ENCODE measurements at places on chromosomes 5 and 9.

GRCh38 chr9:76912636-76913275 lies 6.8 kb upstream of the PRUNE2 start:
- DNase-seq: no peak

DNA sequence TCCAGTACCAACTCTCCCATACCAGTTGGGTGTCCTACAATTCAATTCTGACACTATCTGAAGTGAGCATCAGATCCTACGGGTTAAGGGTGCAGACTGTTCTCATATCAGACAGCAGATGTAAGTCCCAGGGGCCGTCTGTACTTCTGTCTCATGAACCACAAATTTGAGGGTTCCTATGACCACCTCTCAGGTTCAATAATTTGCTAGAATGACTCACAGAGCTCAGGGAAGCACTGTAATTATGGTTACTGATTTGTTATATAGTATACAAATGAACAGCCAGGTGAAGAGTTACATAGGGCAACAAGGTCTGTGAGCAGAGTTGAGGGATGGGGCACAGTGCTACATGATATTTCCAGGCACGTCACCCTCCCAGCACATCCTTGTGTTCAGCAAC lies 499.1 kb downstream of the DMAC1 start:
- no peak for DNase-seq

DNA sequence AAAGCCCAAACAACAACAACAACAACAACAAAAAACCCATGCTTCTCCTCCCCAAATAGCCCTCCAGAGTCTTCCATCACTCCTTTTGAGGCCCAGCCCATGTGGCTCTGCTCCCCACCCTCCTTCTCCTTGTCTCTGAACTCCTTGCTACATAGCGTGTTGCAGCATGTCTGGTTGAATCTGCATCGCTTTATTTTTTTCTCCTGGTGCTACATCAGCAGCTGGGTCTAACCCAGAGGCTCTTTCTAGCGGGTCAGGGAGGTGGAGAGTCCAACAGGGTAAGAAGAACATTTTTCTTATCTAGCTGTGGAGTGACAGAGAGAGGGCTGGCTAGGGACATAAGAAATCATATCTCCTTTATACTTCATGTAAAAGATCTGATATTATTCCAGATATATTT lies 18.4 kb downstream of the NXNL2 start:
- DNase-seq: no peak

- no peak for DNase-seq
Observed at GRCh38 chr9:110033869-110034268, 174.1 kb downstream of the C9orf152 start.

DNA sequence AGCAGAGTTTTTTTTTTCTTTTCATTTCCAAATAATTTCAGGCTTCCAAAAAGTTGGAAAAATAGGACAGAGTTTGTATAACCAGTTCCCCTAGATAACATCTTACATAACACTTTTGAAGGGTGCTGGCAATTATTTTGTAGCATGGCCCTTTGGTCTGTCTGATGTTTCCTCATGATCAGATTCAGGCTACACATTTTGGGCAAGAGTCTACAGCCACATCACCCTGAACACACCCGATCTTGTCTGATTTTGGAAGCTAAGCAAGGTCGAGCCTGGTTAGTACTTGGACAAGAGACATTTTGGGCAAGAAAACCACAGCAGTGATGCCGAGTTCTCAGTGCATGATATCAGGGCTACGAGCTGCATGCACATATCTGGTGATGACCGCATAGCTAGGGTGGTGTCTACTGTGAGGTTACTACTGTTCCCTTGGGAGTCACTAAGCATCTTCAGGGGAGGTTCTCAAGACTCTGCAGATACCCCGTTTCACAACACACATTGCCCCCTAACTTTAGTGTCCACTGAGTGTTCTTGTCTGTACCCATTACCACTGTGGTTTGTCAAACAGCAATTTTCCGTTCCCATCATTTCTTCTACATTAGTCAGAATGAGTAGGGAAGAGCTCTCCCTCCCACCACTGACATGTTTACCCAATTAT lies 86.2 kb downstream of the TTC39B start:
- no peak for DNase-seq

- no peak for DNase-seq
Observed at GRCh38 chr5:171291371-171291770, 17.7 kb upstream of the TLX3 start.

DNA sequence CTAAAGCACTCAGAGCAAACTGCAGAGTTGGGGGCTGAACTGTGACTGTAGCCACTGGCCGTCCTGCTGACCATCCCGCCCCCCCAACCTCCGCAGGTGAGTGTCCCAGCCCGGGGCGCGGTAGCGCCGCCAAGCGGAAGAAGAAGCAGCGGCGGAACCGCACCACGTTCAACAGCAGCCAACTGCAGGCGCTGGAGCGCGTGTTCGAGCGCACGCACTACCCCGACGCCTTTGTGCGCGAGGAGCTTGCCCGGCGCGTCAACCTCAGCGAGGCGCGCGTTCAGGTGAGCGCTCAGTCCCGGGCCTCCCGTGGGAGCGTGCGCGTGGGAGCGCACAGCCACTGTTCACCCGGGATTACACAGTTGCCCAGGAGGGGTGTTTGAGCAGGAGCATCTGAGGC lies 33.7 kb downstream of the PTGES start:
- DNase-seq: no peak

- no peak for DNase-seq
Observed at GRCh38 chr9:16202914-16203728, 650.3 kb downstream of the CCDC171 start.

DNA sequence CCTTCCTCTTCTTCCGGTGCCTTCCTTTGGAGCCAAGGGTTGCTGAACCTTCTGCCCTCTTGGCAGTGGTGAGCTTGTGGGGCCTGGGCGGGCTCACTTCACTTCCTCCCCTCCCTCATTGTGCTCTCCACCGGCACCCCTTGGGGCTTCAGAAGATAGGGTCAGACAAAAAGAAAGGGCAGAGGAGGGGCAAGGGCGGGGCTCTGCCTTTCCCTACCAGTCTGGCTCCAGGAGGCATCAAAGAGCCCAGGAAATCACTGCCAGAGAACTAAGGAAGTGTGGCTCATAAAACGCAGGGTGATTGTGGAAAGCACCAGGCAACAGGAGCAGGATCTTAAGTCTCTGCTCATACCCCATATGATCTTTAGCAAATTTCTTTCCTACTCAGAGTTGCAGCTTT lies 34.8 kb downstream of the ACOT12 start:
- DNase-seq: no peak

DNA sequence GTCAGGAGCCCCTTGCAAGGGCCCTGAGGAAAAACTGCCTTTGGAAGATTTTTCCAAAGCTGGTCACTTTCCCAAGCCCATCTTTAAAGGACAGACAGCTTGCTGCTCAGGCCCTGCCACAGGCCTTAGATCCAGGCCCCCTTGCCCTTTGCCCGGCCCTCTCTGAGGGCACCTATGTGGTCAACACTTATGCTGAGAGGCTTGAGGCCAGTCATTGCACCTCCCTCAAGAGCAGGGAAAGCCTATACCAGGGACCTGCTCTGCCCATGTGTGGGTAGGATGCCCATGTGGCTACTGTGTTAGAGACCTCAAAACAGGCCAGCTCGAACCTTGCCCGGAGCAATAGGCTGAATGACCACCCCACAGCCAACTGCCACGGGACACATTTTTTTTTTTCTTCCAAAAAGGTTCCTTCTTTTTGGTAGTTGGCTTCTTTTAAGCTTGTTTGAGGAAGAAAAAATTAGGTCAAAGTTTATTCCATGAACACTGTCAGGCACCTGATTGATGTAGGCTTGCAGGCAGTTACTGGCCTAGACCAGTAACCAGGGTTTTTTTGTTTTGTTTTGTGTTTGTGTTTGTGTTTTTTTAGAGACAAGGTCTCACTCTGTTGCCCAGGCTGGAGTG lies 3.8 kb downstream of the TCF7 start:
- DNase-seq: no peak

DNA sequence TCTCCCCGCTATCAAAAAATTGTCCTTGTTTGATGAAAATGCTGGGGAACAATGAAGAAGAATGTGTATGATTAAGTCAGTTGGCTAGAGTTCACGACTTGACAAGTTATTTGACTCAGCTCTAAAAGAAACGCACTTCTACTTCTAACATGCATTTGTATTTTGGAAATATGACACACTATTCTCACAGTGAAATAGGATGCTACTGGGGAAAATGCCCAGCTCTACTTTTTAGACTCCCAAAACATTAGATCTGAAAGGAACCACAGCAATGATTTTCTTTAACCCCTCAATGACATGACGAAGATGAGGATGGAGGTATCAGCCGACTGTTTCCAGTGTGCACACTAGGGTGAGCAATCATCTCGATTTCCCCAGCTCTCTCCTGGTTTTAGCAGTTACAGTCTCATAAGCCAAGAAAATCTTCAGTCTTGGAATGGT lies 83.6 kb upstream of the PCSK1 start:
- DNase-seq: no peak

All from cortex of kidney (tissue), 1 donor.